ENCODE measurements at places on chromosomes 1 and 21.

- DNase-seq, result no peak
Observed at GRCh38 chr1:35580949-35581388, 7.9 kb downstream of the TFAP2E start.

DNA sequence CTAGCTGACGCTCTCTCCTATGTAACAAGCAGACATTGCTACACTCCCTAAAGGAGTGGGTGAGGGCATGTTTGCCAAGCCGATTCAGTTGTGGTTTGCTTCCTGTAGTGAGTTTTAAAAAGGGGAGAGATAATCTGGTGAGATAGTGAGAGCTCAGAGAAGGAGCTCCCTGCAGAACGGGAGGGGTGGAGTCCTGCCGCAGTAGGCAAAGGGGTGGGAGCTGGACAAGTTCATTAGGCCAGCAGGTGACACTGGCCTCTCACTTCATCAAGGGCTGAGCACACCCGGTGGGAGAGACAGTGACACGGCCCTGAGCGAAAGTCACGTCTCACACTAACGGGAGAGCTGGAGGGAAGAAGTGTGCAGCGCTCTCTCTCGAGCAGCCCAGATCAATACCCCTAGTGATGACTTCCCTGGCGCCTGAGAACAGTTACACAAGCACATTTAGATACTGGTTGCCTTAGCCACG lies 144.0 kb upstream of the CD34 start:
- no peak for DNase-seq

DNA sequence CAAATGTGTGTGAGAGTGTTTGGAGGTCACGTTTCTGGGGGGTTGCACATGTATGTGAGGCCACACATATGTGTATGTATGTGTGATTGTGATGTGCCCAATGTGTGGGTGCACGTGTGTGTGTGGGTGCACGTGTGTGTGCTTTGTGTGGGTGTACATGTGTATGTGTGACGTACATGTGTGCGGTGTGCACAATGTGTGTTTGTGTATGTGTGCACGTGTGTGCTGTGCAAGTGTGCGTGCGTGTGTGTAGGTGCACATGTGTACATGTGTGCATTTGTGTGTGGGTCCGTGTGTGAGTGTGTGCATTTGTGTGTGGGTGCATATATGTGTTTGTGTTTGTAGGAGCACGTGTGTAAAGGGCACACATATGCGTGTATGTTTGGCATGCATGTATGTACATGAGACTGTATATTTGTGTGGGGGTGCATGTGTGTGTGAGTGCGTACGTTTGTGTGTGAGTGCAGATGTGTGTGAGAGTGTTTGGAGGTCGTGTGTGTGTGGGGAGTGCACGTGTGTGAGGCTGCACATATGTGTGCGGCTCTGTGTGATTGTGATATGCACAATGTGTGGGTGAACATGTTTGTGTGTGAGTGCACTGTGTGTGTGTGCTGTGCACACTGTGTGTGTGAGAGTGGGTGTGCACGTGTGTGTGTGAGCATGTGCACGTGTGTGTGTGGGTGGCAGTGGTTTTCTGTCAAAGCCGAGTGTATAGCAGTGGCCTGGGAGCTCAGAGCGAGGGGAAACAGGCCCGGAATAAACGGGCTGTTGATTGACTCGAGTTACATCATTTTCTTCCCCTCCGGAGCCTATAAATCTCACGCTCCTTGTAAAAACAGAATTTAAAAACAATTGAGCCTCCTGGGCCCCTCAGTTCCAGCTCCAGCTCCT lies 132.7 kb upstream of the ARHGEF16 start:
- DNase-seq, result no peak

GRCh38 chr1:31764312-31765040 lies at the start of gene ADGRB2:
Gene ADGRB2, minus strand, starts transcription at chr1:31764340. Its CDS starts 7,119 bp downstream, at chr1:31757221.
- DNase-seq, result no peak

- DNase-seq, result no peak
Observed at GRCh38 chr1:67332653-67333529, 25.2 kb downstream of the IL12RB2 start.

- no peak for DNase-seq
Observed at GRCh38 chr21:43734131-43734927, 15.4 kb downstream of the PDXK start.

- peak; percentile 61 for DNase-seq
Observed at GRCh38 chr1:16367968-16368890, 1.2 kb downstream of the SZRD1 start.

GRCh38 chr21:42199868-42200463 lies 19.0 kb upstream of the ABCG1 start:
- DNase-seq, result peak; percentile 40

GRCh38 chr1:160454371-160455152 lies 54.2 kb downstream of the VANGL2 start:
- no peak for DNase-seq

DNA sequence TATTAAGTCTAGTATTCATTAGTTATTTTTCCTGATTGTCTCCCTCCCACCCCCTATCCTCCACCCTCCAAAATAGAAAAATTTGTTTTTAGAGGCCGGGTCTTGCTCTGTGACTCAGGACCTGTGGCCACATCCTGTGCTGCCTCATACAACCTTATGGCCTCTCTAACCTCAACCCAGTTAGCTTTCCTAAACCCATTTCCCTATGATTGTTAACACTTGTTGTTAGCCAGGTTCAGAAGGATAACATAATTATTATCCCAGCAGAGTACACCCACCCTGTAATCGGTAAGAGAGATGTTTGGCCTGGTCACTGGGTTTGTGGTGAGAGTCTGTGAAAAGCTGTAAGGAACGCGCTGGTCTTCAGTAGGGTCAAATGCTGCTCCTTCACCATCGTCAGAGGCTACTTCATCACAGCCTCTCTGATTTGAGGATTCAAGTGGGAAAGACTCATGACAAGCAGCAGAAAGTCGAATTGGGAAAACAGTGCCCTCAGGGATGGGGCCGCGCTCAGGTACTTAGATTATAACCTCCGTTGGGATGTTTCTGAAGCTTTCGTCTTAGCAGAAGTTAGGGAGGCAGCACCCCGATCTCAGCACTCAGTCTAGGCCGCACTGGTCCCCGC lies 35.9 kb upstream of the HMGN1 start:
- no peak for DNase-seq

DNA sequence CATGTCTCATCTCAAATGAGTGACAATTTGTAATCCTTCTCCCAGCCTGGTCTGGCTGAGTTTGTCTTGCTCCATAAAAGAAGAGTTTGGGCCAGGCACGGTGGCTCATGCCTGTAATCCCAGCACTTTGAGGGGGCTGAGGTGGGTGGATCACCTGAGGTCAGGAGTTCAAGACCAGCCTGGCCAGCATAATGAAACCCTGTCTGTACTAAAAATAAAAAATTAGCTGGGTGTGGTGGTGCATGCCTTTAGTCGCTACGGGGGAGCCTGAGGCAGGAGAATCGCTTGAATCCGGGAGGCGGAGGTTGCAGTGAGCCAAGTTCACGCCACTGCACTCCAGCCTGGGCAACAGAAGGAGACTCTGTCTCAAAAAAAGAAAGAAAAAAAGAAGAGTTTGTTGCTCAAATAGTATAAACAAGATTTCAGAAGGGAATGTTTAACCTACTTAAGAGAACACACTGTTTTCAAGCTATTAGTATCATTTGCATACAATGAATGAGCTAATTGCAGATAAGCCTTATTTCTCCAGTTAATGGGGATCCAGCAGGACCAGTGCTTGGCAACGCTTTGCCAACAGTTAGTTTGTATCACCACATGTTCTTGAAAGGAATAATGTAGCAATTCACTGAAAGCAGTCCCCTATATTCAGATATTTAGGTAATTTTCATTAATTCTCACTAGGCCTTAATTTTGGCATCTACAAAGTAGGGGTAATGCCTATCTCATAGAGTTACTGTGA lies 15.9 kb downstream of the KLHDC7A start:
- no peak for DNase-seq

DNA sequence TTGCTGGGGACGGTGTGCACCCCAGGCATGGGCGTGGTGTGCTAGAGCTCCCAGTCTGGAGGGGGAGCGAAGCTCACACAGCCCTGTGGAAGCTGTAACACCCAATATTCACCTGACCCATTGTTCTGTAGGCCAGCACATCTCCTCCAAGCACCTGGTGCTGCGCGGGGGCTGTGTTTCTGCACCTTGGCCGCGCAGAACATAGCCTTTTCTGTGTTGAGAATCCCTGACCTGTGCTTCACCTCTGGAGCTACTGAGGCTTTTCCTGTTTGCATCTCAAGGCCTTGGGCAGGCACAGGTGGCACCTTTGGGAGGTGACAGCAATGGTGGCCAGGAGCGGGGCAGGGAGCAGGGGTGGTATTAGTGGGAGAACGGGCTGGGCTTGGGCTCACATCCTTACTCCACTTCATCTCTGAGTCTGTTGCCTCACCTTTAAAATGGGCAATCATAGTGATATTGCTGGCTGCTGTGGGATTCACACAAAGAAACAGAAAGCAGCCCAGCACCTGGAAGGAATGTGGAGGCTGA lies 343.9 kb upstream of the AJAP1 start:
- DNase-seq, result no peak

- no peak for DNase-seq
Observed at GRCh38 chr1:172431721-172432192, 11.3 kb downstream of the C1orf105 start.

GRCh38 chr1:98034505-98034904 lies 113.7 kb upstream of the DPYD start:
- peak; percentile 67 for DNase-seq

DNA sequence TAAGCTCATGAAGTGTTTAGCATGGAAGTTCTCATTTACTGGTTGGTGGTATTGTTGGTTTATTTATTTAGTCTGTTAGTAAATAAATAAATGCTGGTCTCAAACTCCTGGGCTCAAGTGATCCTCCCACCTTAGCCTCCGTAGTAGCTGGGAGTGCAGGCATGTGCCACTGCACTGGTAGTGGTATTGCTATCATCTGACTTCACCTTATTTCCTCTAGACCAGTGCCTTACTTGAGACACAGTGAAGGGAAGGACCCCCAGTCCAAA lies 1.4 kb upstream of the SLC2A1 start:
- DNase-seq, result no peak

GRCh38 chr21:45465611-45466329 lies 60.8 kb downstream of the COL18A1 start:
- no peak for DNase-seq

- DNase-seq, result peak; percentile 54
Observed at GRCh38 chr1:183024317-183025009, 1.2 kb downstream of the LAMC1 start.

- DNase-seq, result no peak
Observed at GRCh38 chr21:41976611-41977010, 22.8 kb upstream of the C2CD2 start.

DNA sequence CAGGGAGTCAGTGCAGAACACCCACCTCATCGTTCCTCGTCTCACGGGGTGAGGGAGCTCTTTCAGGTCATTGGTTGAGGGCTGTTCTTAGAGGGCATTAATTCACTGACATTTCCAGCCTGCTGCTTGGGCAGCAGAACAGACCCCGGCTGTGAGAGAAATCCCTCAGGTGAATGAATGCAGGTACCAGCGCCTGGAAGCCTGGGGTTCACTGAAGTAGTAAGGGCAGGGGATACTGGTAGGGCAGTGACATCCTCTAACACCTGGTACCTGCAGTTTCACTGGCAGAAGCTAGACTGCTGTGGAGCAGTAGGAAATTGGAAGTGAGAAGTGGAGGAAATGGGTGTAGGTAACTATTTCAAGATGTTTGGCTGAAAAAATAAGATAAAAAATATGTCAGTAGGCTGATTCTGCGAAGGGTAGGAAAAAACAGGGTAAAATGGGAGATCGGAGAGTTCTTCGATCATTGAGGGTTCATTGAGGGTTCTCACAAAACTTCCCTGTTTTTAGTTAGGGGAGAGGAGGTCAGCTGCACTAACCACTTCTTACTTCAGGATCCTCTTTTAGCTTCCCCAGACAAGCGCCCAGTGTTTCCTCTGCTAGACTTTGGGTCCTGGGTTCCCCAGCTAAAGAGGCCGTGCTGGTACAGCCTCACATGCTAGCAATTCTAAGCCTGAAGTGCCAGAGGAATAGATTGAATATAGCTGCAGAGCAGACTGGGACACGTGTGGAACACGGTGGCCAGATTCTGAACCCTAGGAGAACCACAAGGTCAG lies 55.2 kb downstream of the RNF220 start:
- DNase-seq, result no peak

DNA sequence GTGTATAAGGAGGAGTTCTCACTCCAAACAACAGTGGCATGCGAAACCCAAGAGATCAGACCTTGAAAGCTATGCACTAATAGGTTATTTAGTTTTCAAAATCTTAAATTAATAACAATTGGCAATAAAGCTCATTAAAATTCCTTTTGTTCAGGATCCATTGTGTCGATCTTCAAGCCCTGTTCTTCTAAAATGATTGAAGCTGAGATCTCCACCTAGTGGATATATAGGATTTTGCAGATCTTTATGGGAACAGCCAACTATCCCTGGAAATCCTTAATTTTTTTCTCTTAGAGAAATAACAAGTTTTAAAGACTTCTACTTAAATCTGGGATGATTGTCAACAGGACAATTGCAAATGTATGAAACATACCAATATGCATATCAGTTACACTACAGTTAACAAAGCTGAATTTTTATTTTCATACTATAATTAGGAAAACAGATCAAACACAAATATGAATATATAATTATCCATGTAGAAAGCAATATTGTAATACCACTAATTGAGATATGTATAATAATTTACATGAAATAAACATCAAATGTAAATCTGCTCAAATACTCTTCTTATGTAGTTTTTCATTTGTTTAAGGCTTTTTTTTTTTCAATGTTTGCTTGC lies 43.3 kb downstream of the LRRC53 start:
- DNase-seq, result peak; percentile 51

DNA sequence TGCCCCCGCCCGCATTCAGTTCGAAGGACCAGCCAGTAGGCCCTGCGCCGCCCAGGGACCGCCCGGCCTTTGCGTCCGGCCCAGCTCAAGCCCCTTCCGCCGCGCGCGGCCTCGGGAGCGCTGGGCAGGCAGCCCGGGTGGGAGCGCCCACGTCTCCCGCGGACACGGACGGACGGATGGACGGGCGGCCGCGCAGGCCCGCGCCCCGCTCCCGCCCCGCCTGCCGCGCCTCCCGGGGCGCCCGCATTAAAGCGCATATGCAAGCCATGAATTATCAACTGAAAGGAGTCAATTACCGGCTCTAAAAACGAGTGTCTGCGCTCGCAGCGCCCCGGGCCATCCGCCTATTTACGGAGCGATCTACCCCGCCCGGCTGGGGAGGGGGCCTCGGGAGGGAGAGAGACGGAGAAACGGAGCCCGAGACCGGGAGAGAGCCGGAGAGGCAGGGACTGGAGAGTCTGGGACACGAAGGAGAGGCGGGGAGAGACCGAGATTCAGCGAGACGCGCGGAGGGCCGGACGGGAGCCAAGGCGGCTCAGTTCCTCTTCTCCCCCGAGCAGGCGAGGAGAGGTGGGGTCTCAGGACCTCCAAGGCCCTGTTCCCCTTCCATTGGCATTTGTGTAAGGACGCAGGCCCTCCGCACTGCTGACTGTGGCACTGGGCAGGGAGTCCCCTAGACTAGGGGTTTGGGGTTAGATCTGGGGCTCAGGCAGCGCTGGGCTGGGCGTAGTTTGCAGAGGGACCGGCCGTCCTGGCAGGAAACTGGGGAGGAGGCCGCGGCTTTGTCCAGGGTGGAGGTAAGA lies 41.3 kb upstream of the DMBX1 start:
- DNase-seq, result no peak
